Activated T-cell treated with anti-CD3 and anti-CD28 coated beads, Interleukin-2, amount 50 U/mL, for 72 hours (primary cell): ENCODE measurements at places on chromosomes 16 and 17.

- DNase-seq: no peak
These were observed 204.8 kb downstream of the MRTFB start for GRCh38 chr16:14275934-14276333.

DNA sequence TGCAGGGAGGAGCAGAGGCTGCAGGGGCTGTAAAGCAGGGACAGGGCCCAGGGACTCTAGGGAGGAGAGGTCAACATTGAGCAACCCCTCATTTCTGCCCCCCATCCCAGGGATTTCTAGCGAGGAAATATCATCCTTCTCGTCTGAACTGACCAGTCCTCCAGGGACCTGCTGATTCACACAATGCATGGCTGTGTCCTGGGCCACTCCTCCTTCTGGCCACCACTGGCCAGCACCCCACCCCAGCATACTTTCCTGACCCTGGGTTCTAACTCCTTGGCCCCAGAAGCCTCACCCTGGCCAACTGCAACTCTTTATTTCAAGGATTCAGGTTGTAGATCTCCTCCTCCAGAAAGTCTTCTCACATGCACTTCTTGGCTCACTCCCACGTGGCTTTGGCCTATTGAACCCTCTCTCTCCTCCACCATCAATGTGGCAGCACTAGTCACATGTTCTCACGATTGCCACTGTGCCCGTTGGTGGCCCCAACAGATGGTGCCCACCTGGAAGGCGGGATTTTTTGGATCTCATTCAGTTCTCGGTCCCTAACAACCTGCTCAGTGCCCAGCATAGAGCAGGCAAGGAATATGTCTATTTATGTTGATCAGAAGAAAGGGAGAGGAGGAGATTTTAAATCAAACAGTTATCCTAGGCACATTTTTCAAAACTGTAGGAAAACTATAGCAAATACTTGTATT, 41.5 kb downstream of the CUEDC1 start:
- no peak for DNase-seq

- DNase-seq: no peak
These were observed 23.6 kb downstream of the NTN1 start for GRCh38 chr17:9044772-9045463.

- DNase-seq: no peak
These were observed 119.5 kb downstream of the MSI2 start for GRCh38 chr17:57375770-57376225.

DNA sequence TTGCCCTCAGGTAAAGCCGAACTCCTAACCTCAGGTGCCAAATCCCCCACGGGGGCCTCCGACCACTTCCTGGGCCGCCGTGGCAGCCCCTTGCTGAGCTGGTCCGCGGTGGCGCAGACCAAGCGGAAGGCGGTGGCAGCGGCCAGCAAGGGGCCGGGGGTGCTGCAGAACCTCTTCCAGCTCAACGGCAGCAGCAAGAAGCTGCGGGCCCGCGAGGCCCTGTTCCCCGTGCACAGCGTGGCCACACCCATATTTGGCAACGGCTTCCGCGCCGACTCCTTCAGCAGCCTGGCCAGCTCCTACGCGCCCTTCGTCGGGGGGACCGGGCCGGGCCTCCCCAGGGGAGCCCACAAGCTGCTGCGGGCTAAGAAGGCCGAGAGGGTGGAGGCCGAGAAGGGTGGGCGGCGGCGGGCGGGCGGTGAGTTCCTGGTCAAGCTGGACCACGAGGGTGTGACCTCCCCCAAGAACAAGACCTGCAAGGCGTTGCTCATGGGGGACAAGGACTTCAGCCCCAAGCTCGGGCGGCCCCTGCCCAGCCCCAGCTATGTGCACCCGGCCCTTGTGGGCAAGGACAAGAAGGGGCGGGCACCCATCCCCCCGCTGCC, 51.6 kb downstream of the ACTG1 start:
- DNase-seq: no peak

- DNase-seq: no peak
These were observed 6.8 kb upstream of the ZNF594 start for GRCh38 chr17:5198472-5198871.

GRCh38 chr17:75048249-75048878, 1.3 kb downstream of the KCTD2 start:
- no peak for DNase-seq

DNA sequence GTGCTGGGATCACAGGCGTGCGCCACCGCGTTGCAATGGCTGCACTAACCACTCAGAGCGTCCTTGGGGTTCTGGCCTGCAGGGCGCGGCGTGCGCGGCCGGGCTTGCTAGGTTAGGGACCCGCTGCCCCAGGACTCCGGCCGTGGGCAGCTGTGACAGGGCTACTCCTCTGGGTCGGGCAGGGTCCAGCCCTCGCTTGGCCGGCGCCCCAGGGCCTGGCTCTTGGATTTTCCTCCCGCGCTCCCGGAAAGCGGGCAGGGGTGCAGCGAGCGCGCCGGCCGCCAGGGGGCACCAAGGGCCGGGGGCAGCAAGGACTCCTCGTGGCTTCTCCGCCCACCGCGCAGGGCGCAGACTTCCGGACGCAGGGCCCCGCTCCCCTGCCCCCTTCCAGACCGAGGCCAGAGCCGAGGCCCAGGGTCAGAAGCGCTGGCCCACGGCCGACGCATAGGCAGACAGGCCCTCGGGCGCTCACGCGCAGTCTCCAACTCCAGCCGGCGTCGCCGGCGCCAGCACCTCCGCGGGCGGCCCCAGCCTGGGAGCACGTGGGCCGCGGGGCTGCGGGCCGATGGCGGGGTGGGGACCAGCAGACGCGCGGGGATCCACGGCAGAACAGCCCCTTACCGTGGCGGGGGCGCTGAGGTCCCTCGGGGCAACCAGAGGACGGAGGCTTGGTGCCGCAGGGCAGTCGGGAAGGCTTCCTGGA, 355 bp downstream of the TLE7 start:
- DNase-seq: peak; percentile 31

DNA sequence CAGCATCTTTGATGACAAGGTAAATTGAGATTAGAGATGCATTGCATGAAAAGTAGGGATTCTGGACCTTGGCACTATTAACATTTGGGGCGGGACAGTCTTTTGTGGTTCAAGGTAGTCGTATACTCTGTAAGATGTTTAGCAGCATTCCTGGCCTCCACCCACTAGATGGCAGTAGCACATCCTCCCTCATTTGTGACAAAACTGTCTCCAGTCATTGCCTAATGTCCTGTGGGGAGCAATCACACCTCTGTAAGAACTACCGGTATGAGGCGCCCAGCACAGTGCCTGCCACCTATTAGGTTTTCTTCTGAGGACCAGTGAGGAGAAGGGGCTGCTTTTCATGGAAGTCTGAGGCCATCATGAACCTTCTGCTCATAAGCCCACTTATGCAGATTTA, 180.8 kb downstream of the RBFOX1 start:
- DNase-seq: peak; percentile 1

DNA sequence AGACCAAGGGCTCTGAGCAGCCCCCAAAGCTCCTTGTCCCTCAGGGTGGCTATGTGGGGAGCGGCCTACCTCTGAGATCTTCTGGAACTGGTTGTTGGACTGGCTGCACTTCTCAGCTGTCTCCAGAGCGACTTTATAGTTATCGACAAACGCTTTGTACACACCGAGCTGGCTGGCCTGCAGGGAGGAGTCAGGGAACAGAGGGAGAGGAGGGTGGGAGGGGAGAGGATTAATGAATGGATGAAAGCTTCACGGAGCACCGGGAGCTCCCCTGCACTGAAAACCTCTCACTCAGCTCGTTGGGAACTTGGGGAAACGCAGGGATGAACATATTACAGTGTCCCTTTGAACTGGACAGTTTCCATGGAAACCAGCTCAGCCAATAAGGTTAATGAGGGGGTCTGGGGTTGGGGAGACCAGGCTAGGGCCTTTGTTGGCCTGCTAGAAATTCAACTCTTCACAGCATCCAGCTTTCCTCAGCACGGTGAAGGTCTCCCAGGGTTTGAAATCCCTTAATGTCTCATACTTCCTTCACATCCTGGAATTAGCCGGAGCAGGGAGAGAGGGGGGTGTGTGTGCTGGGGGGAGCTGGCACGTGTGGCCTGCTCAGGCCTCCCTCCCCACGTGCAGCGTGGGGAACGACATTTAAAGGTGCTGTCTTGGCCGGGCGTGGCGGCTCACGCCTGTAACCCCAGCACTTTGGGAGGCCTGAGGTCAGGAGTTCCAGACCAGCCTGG, 86.7 kb downstream of the TIMM22 start:
- no peak for DNase-seq

DNA sequence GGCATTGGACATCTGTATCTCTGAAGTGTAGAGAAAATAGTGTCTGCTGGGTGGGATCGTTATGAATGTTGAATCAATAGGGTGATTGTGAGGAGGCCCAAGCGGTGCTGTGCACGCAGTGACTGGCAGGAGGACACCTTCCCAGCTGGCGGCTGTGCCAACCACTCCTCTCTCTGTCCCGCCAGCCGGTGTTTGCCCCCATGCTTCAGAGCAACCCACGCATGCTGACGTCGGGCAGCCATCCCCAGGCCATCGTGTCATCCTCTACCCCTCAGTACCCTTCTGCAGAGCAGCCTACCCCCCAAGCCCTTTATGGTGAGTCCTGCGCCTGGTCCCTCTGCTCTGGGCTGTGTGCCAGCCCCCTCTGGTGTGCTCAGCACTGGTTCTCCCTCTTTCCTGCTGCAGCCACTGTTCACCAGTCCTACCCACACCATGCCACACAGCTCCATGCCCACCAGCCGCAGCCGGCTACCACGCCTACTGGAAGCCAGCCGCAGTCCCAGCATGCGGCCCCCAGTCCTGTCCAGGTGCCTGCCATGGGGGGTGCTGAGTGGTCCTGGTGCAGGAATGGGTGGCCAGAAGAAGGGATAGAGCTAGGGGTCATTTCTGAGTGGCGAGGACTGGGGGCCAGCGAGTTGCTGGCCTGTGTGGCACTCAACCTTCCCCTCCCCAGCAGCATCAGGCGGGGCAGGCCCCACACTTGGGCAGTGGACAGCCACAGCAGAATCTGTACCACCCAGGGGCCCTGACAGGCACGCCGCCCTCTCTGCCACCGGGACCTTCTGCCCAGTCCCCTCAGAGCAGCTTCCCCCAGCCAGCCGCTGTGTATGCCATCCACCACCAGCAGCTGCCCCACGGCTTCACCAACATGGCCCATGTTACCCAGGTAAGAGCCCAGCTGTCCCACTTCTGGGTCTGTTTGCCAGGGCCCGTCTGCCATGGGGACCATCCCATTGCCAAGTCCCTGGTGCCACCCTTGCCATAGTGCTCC, 11.0 kb downstream of the TUFM start:
- DNase-seq: no peak

DNA sequence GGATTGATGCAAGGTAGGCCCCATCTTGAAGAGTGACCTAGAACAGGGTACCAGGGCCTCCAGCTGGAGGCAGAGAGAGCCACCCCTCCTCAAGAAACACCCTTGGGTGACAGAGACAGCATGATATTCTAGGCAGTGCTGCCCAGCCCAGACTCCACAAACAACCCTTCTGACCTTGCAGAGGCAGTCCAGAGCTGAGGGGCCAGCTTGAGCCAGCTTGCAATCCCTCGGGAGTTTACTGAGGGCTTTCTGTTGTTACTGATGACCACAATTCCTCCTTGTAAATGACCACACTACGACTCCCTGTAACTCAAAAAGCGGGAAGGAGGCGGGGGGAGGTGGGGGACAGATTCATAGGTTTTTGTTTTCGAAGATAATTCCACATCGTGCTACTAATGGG, 18.6 kb upstream of the MNT start:
- DNase-seq: no peak

- DNase-seq: no peak
These were observed 25.1 kb downstream of the CD300LG start for GRCh38 chr17:43871946-43872690.

GRCh38 chr17:206941-207560, 25.6 kb upstream of the DOC2B start:
- DNase-seq: no peak

DNA sequence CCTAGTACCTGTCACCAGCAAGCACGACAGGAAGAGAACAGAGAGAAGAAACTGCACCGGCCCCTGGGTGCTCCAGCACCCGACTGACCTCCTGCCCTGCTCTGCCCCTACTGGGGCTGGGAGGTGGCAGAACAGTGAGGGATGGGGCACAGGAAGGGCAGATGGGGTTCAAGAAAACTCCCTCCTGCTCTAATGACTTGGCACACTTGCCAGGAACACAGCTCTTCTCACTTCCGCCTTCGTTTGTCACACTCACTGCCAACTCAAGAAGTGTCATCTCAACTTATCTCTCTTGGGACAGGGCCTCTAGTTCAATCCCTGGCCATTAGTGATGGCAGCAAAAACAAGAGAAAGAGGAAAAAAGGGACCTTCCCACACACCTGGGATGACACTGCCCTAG, 42.7 kb upstream of the ICAM2 start:
- DNase-seq: no peak

DNA sequence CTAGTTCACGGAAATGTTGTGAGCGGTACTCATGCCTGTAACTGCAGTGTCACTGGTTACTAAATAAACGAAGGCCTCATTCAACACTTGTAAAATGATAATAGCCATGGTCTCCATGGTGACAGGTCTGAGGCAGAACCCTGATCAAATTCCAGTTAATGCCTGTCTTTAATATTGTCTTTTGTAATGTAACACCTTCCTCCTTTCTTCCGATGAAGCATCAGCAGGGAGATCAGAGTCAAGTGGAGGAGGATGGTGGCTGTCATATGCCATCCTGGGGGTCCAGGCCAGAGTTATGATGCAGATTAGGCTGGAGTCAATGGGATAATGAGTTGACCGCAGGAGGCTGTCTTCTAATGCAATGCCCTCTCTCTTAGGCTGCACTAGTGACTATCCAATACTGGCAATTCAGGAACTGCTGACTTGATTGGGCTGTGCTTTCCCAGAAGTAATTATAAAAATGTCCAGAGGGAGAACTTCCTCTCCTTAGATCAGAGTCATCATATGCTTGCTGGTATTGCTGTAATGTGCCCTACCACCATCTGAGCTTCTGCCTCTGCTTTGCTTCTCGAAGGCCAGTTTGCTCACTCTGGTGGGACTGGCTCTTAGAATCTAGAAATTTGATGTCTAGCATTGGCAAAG, 419.1 kb downstream of the CA10 start:
- no peak for DNase-seq

- no peak for DNase-seq
These were observed 14.4 kb downstream of the KIF2B start for GRCh38 chr17:53837131-53837530.

DNA sequence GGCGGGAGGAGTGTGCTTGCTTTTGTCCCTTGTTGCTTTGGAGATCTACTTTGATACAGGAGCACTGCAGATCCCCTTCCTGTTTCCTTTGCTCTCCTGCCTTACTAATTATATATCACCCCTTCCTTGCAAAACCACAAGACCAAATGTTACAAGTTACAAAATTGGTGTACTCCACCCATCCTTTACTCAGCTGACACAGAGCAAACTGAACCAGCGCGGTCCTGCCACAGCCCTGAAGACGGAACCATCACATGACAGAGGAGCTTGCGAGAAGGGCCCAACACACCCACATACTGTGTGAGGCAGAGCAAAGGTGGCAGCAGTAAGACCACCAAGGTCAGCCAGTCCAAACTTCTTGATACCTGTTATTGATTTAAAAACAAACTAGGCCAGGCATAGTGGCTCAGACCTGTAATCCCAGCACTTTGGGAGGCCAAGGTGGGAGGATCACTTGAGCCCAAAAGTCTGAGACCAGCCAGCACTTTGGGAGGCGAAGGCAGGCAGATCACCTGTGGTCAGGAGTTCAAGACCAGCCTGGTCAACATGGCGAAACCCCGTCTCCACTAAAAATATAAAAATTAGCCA, 33.2 kb downstream of the CYTH1 start:
- DNase-seq: peak; percentile 80
